ENCODE measurements at places on chromosomes 6 and 20. TPM values are rescaled to one million over a fixed set of nuclear protein-coding genes. Genes with fewer than 3 reads are reported as not detected.

Gene ABHD12
- total RNA-seq: 21.3 TPM

Gene MTFR2
- 0.25 TPM for total RNA-seq

Gene ZSCAN23
- total RNA-seq: 1.2 TPM

Gene TRIM10
- not detected for total RNA-seq

Gene RAET1L
- total RNA-seq: not detected

DNA sequence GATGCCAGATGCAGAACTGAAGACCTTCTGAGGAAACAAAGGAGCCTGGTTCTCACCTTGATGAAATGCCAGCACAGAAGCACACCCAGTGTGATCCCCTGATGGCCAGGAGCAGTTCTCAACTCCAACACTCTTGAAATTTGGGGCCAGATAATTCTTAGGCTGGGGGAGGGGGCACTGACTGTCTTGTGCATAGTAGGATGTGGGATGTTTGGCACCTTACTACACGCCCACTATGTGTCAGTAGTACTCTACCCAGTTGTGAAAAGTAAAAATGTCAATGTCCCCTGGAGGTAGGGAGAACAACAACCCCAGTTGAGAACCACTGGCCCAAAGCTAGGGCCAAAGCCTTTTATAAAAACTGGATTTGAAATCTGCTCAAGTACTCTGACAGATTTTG, 398.3 kb upstream of the ARID1B start:
- no peak for DNase-seq

DNA sequence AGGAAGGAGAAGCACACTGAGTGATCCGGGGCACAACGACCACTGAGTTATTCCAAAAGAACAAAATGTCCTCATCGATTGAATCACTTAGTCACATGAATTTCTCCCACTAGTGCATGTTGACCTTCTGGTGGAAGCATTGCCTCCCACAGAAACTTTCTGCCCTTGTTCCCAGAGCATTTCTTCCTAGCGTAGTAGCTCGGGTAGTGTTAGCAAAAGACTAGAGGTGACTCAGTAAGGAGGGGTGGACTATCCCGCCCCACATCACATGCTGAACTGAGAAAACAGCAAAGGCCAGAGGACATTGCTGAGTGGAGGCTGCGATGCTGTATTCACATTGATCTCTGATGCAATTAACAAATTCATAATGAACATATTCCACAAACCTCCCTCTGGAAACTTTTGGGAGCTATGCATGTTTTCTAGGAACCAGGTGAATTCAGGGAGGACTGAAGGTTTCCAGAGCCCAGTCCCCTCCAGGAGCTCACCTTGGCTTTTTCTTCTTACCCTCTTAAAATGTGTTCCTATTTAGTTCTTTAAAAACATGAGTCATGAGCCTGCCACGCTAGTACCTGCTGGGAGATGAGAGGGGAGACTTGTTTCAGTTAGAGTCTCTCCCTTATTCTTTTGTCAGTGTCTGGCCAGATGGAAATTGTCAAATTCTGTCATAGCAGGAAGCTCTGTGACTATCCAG, 507.9 kb downstream of the CDH26 start:
- no peak for DNase-seq

GRCh38 chr20:23627501-23627900, 10.3 kb downstream of the CST3 start:
- DNase-seq: no peak

DNA sequence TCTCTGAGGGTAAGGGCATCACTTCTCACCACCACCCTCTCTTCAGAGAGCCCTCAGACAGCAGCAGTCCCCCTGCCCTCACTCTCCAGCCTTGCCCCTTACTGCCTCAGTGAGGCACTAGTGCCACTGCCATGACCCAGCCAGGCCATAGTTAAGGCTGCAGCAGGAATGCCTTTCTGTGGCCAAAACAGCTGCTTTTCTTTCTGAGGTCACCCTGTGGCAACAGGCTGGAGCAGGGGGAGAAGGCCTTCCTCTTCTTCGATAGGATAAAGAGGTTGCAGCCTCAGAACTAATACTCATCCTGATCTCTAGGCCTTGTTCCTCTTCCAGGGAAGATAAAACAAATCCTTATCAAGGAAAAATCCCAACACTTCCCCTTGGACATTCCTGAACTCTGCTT, 56.8 kb upstream of the ECI2 start:
- no peak for DNase-seq

DNA sequence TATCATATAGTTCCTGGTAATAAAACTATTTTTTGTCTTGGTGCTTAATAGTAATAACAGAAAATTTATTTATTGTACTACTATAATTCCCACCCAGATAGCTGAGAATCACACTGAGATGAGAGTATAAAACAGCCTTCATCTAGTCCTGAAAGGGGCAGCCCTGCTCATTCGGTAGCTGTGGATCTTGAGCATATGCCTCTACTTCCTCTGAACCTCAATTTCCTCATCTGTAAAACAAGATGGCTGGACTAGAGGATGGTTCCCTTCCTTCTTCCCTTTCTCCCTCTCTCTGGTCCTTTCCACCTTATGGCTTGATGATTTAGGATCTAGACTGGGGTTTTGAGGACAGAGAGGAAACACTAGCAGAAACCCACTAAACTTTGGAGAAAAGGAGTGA, 15.0 kb downstream of the FKBP5 start:
- DNase-seq: no peak

DNA sequence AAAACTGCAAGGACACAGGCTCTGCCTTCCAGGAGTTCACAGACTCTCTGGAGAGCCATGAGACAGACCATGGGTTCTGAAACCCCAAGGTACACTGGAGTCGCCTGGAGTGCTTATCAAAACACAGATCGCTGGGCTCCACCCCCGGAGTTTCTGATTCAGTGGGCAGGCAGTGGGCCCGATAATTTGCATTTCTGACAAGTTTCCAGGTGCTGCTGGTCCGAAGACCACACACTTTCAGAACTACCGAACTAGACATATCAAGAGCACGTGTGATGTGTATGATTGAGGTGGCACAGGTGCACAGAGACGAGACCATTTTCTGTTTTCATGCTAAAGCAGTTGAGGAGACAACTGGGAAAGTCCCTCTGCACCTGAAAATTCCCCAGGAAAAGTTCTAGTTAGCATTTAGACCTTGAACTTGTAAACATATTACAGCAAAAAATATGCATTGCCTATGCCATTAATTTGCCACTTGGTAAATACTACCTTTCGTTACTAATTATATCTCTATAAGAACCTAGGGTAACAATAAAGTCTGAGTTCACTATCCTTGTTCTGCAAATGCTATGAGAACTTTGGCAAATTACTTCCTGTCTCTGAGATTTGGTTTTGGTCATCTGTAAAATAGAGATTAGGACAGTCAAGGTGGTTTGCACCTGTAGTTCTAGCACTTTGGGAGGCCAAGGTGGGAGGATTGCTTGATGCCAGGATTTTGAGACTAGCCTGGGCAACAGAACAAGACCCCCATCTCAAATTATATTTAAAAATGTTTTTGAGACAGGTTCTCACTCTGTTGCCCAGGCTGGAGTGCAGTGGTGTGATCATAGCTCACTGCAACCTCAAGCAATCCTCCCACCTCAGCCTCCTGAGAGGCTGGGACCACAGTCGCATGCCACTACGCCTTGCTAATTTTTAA, 14.3 kb upstream of the PIM1 start:
- DNase-seq: no peak

DNA sequence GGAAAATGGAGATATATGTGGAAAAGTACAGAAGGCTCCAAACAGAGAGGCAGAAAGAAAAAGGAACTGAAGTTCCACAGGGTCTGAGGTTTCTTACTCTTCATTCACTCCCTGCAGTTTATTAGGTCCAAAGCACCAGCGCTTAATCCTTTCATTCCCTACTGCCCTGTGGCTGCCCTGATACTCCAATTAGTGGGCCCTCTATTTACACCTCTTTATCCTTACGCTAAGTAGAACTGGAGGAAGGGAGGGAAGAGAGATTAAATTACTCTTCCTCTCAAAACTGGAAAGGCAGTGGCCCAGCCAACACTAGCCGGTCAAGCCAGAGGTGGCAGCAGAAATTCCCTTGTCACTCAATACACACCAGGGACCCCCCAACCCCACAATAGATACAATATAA, 20.4 kb downstream of the TRERF1 start:
- no peak for DNase-seq
